ENCODE measurements at places on chromosomes 4 and X.

DNA sequence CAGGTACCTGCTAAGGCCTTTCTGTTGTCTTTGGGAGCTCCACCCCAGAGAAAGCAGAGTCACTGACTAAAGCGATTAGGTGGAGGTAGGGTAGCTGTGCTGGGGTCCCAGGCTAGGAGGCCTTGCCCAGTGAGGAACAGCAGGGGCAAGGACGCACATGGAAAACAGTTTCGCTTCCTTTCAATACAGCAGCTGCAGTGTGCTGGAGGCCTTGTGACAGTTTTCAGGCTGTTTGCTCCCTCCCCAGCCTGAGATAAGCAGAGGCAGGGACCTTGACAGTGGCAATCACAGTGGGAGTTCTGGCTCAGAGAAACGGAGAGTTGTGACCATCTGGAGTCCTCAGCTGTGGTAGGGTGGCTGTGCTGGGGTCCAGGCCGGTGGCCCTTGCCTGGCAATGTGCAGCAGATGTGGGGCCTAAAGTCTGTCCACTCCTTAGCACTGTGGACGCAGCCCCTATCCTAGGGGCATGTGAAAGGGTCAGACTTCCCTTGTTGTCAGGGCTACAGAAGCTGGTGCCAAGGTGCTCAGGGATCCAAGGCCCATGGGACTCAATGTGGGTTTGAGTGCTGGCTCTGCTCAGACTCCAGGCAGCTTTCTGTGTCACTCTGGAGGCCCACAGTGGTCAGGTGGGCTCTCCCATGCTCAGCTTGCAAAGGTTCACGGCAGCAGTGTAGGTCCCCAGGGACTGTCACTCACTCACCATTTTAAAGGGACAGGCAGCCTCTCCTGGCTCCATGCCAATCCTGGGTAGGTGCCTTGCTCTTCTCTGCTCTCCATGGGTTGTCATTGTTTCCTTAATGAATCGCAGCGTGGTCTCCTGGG, 534.9 kb upstream of the FMR1 start:
- no peak for DNase-seq

DNA sequence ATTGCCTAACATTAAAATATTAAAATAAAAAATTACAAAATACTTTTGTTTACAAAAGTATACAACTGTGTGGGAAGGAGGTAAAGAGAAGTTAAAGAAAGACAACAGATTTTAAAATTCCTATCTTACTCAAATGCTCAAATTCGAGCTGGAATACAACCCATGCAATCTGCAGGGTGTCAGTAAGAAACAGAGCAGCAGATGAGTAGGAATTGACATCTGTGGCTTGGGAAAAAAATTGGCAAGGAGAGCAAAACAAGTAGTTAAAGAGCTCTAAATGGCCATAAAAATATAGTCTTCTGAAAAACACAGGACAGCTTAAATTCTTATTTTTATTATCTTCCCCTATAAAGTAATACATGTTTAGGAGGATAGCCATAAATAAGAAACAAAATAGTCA, 1609.0 kb upstream of the AGA start:
- DNase-seq = no peak

- no peak for DNase-seq
Measured at GRCh38 chr4:14096396-14096965, 469.0 kb upstream of the BOD1L1 start.

DNA sequence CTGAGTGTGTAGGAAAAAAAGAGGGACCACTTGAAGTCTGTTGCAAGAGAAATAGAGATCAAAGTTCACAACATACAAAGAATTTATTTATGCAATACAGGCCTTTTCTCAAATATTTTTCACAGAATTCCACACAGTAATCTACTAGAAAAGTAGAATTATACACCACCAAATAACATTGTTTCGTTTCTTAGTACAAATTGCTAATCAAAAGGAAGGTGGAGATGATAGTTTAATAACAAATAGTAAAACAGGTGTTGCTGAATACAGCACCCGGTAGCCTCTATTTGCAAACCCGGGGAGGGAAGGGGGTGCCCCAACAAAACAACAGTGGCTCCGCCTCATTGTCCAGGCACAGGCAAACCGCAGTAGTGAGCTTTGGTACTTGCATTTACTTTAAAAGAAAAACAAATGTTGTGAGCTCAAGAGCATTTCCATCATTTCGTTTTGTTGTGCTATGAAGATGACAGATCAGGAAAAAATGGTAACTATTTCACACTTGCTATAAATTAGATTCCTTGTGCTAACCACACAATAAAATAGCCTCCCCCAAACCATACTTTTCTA, 186.4 kb downstream of the DCLK2 start:
- DNase-seq = no peak

GRCh38 chr4:692771-693554, 4.0 kb upstream of the SLC49A3 start:
- no peak for DNase-seq

DNA sequence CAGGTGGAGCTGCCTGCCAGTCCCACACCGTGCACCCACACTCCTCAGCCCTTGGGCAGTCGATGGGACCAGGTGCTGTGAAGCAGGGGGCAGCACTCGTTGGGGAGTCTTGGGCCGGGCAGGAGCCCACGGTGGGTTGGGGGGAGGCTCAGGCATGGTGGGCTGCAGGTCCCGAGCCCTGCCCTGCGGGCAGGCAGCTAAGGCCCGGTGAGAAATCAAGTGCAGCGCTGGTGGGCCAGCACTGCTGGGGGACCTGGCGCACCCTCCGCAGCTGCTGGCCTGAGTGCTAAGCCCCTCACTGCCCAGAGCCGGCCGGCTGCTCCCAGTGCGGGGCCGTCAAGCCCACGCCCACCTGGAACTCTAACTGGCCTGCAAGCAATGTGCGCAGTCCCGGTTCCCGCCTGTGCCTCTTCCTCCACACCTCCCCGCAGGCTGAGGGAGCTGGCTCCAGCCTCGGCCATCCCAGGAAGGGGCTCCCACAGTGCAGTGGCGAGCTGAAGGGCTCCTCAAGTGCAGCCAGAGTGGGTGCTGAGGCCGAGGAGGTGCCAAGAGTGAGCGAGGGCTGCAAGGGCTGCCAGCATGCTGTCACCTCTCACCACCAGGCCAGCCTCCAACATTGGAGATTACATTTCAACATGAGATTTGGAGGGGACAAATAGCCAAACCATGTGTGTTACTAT, 197.2 kb downstream of the NPNT start:
- DNase-seq = no peak

DNA sequence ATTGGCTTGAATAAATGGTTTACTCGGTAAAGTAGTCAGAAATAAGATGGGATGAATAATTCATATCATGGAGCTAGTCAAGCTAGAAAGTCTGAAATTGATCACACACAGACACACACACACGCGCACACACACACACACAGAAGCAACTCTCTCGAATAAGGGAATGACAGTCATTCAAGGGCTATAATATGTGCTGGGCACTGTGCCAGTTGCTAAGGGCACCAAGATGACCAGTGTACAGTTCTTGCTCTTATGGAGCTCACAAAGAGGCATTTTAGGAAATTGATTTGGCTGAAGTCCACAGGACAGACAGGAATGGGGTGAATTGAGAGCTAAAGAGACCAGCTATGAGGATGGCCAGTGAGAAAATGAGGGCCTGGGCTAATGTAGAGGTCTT, 34.2 kb upstream of the SH3D19 start:
- no peak for DNase-seq

DNA sequence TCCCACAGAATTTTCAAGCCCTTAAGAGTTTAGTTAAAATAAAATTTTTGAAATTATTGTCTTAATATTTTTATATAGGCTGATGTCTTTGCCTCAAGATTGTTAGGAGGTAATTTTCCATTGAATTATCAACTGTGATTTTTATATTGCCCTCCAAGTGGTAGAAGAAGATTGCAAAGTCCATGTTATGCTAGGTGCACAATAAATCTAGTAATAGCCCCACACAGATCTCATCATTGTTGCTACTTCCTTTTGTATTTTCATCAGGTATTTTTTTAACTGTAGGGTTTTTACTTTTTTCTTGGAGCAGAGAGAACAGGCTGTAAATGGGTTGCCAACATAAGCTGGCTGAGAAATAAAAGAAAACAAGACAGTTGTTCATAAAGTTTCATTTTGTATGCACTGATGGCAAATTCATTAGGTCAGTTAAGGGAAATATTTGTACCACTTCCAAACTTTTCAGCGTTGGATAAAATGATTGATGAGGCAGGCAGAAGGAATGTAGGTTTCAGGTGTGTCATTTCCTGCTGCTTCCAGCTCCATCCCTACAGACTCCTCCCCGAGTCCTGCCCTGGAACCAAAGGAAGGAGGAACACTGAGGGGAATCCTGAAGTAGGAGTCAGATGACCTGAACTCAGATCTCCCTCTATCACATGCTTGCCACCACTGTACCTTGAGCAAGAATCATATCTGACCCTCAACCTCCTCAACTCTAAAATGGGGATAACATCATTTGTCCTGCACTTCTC, 105.5 kb downstream of the PRRG1 start:
- peak; percentile 10 for DNase-seq

- DNase-seq = no peak
Measured at GRCh38 chrX:147950352-147950751, 30.8 kb upstream of the FMR1NB start.

GRCh38 chr4:151418385-151418784, 9.4 kb downstream of the FHIP1A start:
- DNase-seq = peak; percentile 78

DNA sequence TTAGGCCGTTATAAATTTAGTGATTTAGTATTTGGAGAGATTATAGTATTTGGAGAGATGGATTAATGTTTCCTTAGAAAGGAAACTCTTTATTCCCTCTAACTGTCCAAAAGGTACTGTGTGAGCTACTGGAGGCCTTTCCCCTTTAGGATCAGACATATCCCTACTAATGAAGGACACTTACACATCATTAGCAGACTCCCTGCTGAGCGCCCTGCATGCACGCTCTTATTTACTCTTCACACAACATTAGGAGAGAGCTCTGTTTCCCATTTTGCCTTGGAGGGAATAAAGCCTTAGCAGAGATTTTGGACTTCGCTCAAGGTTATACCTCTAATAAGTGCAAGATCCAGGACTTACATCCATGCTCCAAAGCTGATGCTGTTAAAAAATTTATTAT, 17.8 kb upstream of the STOX2 start:
- DNase-seq = no peak

- no peak for DNase-seq
Measured at GRCh38 chr4:82367438-82368097, 6.2 kb downstream of the HNRNPD start.

DNA sequence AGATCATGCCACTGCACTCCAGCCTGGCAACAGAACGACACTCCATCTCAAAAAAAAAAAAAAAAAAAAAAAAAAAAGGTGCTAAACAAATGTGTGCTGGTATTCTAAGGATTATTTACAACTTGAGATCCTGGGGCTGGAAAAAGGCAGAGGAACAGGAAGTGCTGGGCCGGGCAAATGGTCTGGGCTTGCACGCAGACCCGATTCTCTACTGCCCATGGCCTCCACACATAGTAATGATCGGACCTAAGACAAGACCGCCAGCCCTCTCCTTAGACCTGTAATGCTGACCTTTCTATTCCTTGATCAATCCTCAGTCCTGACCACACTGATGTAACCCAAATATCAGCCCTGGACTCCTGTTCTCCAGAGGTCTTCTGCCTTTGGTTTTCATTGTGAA, 67.8 kb downstream of the EFNB1 start:
- DNase-seq = no peak

- no peak for DNase-seq
Measured at GRCh38 chrX:40391662-40392061, 189.1 kb upstream of the ATP6AP2 start.

GRCh38 chr4:185015108-185015507, 3.2 kb upstream of the HELT start:
- DNase-seq = no peak

DNA sequence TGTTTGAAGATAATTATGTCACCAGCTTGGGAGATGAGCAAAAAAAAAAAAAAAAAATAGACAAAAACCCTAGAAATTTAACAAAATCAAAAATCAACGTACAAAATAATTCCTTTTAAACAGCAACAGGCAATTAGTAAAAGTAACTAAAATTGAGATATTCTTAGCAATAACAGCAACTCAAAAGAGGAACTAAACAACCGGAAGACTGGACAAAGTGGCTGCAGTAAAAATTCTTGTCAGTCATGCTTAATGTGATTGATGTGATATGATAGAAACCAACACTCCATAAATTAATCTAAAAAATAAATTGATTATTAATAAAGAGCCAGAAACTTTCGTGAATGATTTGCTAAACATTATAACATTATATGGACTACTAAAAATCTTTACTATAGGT, 1534.6 kb upstream of the AGA start:
- no peak for DNase-seq
